ENCODE measurements at places on chromosomes 12 and 14.
A peak's percentile ranks its signal among the peaks of the same experiment; 100 is the strongest.

DNA sequence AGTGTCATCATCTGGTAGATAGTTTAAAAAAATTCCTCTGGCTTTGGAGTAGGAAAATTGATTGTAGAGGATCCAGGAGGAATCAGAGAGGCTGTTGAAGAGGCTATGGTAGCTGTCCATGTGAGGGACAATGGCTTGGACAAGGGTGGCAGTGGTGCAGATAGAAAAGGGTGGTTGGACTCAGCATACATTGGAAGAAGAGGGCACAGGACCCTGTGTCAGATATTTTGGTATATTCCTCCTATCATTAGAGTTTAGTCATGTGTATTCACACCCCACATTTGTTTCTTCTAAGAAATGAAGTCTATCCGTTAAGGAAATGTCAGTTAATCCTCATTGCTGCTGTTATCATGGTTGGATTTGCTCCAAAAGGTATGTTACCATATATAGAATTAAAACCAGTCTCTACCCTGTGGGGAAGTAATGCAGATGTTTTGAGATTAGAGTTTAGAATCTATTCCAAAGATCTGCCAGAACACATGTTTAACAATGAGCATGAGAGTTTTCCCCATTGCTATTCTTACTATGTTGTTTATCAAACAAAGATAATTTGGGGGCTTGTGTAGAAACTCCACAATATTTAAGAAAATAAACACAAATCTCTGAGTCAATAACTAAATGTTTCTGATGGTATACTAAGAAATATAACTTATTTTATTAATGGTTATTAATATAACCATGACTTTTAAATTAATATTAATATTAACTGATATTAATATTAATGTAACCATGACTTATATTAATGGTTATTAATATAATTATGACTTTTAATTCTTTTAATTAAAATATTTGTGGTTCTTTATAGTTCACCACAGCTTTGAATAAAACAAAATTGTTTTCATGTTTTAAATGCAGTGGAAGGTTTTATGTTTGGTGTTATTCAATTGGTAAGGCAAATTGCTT, 80.9 kb downstream of the CRADD start:
- no peak for DNase-seq

GRCh38 chr12:93347054-93347785, 30.5 kb upstream of the NUDT4 start:
- no peak for DNase-seq

DNA sequence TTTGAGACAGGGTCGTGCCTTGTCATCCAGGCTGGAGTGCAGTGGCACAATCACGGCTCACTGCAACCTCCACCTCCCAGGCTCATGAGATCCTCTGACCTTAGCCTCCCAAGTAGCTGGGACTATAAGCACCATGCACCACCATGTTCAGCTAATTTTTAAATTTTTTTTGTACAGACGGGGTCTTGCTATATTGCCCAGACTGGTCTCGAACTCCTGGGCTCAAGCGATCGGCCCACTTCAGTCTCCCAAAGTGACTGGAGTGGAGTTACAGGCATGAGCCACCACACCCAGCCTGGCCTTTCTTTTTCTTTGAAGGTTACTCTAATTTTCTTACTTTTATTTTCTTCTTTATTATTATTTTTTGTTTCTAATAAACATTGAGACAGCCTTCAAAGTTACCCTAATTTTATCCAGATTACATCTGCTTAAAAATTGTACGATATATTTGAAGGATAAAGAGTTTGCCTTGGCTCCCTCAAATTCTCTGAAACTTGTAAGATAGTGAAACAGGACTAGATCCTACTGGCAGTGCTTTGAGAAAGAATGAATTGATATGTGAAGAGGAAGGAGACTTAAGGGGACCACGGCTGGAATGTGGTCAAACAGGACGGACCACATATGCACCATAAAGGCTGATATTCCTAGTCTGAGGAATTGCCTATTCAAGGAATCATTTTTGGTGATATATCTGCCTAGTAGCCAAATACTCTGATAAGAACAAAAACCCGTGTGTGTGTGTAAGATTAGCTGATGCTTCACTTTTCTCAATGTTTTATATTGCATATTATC, 14.1 kb upstream of the SINHCAF start:
- no peak for DNase-seq

- DNase-seq, result no peak
These were observed 43.8 kb upstream of the NR2C1 start for GRCh38 chr12:95117178-95117599.

DNA sequence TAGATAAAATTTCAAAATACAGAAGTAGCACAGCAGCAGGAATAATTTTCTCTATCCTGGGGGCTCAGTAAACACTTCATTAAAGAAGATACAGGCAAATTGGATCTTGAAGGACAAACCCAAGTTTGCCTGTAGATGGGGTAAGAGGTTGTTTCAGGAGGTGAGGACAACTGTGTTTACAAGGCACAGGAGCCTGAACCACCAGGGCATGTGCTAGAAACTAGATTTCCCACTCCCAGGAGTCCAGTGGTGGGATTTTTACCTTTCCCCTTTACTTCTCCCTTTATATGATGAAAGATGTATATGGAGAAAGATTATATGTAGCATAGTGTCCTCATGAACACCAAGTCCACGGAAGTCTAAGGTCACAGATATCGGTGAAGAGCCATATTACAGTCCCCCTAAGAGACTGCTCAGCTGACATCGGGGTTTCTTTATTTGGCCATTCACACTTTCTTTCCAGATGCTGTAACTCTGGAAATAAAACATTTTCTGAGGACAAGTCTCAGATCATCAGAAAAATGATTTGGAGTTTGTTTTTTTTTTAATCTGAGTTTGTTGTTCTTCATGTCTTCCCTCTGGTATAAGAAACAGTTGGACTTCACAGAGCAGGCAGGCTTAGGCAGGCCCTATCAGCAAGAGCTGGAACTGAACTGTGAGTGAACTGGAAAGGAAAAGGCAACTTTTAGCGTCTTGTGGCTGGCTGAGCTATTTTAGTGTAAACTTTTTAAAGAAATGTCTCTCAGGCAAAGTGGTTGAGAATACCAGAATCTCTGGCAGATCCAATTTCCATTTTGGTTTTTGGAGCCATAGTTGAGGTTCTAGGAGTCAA, 8.0 kb upstream of the EVL start:
- DNase-seq, result peak; percentile 58

- DNase-seq, result no peak
These were observed 314.5 kb upstream of the GARIN6 start for GRCh38 chr12:99332936-99333591.

DNA sequence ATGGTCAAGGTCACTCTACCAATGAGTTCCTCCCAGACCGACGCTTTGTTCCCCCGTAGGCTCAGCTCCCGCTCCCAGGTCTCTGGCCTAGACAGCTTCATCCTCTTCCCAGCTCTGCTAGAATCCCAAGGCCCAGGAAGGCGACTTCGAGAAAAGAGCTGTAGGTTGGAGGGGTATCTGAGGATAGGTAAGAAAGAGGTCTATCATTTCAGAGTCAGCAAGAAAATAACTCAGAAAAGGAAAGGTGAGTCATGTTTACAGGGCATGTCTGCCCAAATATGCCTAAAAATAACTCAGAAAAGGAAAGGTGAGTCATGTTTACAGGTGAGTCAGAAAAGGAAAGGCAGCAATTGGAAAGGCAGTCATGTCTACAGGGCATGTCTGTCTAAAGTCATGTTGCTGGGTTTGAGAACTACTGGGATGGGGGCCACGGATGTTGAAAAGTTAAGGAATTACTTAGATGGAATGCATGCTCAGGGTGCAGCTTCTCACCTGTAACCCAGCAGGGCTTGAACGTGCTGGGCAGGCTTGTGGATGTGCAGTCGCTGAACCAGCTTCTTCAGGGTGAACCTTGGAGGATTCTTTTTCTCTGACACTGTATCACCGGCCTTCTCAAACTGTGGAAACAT, 12.2 kb downstream of the TEP1 start:
- peak; percentile 85 for DNase-seq

DNA sequence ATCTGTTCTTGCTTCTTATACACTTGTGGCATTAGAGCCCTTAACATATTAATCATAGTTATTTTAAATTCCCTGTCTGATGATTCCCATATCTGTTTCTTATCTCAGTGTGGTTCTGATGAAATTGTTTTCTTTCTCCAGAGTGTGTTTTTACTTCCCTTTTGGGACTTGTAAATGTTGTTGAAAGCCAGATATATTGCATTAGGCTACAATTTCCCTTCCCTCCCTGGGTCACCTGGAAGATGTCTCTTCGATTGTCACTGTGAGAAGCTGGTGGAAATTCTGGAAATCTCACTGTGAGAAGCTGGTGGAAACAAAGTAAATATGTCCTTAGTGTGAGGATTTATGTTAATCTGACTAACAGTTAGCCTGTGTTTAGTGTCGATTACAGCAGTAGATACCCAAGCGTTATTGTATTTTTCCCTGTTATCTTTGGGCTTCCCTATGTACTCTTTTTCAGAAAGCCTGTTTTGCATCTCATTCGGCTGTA, 717.3 kb downstream of the TRHDE start:
- no peak for DNase-seq

GRCh38 chr12:116249938-116250337, 27.6 kb downstream of the MED13L start:
- DNase-seq, result no peak

- DNase-seq, result no peak
These were observed 19.2 kb downstream of the LUM start for GRCh38 chr12:91091916-91092715.

DNA sequence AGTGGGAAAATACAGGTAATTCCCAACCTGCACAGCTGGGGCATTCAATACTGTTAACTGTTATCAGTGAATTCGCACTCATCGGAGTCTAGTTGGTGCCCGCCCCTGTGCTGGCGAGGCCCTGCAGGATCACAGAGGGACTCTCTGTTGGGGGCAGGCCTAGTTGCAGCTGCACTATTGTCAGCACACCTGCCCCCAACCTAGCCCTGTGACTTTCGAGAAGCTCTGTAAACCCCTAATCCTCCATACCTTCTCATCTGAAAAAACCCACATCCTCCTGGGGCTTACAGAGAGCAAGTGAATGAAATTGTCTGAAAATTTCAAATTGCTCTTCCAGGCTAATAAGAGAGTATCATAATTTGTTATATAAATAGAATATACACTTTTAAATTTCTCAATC, 132.2 kb upstream of the NUDT4 start:
- DNase-seq, result no peak

DNA sequence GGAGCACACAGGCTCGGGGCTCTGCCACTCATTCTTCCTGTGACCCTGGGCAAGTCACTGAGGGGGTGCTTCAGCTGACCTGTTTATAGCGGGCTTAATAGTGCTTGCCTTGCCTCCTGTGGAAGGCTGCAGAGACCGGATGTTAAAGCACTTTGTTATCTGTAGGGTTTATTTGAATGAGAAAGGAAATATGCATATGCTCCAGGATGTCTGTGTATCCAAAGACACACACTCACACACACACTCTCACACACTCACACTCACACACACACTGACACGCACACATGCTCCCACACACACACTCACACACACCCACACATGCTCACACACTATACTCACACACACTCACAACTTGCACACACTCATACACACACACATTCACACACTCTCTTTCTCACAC, 56.1 kb upstream of the DDX11 start:
- DNase-seq, result no peak

- DNase-seq, result no peak
These were observed 178.8 kb downstream of the FOXA1 start for GRCh38 chr14:37416264-37416663.

GRCh38 chr12:49195736-49196135, 6.9 kb upstream of the TUBA1A start:
- DNase-seq, result no peak

DNA sequence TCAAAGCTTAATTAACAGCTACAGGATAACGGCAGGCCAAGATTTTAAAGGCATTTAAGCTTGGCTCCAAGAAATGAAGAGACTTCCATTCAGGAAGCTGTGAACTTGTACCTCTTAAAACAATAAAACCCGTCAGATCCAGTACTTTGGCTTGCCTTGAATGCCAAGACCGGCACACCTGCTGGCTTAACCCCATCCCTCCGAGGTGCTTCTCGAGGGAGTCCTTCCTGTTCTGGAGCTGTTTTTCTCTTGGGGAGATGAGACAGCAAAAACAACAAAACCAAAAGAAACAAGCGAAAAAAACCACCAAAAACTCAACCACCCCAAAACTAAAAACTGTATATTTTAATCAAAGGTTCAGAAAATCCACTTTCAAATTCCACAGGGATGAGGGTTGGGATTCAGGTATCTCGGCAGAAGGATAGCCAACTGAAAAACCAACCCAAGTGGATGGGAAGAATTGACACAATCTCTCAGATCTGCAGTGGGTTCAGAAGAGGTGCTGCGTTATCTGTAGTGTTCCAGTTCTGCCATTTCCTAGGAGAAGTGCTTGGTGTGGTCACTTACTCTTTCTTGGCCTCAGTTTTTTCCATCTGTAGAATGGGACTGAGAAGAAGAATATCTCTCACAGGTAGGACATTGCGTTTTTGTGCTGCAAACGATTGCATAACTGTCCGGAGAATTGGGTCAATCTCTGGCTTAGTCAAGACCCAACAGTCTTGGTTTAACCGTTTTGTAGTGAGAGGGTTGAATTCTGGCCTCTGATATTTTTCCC, 420.1 kb downstream of the VRK1 start:
- no peak for DNase-seq

DNA sequence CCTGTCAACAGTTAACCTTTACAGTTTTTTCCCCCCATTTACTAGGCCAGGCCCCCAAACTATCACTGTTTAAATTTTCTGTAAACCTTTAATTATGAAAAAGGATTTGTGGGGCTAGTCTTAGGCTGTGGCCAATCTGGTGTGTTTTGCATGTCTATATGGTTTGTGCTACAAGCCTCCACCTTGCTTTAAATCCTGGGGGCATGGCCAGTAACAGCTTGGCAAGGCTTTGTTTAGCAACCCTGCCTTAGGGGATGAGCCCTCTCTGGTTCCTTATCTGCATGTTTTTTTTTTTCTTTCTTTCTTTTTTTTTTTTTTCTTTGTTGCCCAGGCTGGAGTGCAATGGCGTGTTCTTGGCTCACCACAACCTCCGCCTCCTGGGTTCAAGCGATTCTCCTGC, 102.7 kb downstream of the KCNMB4 start:
- DNase-seq, result no peak

DNA sequence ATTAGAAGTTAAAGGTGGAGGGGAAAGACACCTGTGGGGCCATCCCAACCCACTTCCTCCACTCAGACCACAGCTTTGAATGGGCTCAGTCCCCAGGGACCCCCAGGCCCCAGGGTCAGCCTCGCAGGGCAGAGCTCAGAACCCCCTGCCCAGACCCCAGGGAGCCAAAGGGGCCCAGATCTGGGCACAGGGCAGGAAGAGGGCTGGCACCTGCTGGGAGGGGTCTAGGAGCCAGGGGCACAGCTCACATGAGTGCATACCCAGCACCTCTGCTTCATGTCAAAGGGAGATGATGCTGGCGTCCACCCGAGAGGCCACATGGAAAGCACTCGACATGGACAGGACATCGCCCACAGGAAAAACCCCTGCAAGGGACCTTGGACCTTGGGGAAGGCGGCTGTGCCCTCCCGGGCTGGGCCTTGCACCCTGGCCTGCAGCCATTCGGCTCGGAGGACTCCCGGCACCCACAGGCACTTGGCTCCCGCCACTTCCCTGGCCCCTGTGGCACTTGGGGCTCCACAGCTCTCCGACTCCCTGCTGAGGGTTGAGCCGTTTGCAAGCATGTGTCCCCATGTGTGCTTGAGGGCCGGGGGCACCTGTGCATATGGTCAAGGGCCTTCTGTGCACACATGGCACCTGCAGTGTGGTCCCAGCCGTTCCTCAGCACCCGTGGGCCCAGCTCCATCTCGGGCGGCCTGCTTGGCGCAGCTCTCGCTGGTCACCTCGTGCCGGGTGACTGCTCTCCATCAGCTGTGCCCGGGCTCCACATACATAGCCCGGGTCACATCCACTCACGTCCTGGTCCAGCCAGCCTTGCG, 7.8 kb upstream of the AMN start:
- no peak for DNase-seq

GRCh38 chr14:36998686-36999085, 173.7 kb downstream of the SLC25A21 start:
- DNase-seq, result no peak
